Caco-2 (cell line): ENCODE measurements at places on chromosomes 4 and X. TPM values are rescaled to one million over a fixed set of nuclear protein-coding genes. Genes with fewer than 3 reads are reported as not detected.

The RAB33A gene
- total RNA-seq = 0.35 TPM in 1 of 2 replicates, not detected in the other

The NSDHL gene
- 30.5 and 34.9 TPM in 2 replicates for total RNA-seq

The UGT2B10 gene
- total RNA-seq = 0.25 and 0.37 TPM in 2 replicates

- no peak for DNase-seq
Observed at GRCh38 chr4:26533685-26534084, 43.4 kb upstream of the CCKAR start.

DNA sequence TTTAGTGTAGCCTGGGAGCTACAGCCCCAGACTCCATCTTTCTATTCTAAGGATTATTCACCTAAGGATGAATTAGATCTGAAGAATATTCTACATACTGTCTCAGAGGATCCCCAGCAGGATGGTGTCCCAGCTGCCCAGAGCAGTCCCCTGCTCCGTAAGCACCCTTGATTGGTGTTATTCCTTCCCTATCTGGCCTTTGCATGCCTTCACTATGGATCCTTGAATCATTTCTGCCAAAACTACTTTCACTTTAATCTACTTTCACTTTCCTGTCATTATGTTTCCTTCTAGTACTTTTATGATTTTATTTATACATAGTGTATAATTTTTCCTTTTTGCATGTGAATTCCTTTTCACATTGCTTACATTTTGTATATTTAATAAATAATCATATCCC is 39.2 kb downstream of the ARHGAP24 start:
- no peak for DNase-seq

DNA sequence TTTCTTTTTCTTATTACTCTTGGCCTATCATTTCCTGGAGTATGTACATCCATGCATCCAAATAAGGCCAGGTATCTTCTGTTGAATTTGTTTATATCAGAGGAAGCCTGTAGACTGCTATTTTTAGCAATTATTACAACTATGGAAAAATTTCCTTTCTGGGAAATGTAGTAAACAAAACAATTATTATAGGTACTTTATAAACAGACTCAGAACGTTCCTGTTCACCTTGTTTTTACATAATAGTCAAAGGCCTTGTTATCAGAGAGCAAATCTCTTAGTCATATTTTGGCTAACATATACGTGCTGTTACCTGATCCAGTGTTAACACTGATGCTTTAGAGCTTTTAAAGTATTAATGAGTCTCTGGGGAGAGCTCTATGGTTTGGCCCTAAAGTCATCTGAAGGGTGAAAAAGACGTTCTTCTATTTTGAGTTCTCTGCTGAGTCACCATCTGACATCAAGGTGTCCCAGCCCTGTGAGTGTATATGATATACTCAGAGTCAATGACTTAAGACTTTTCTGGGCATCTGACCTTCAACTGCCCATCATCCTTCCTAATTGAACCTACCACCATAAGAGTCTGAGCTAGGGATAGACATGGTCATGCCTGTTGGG is 7.3 kb downstream of the SPARCL1 start:
- DNase-seq = no peak

- no peak for DNase-seq
Observed at GRCh38 chr4:160880180-160880579, 1283.6 kb downstream of the FSTL5 start.

GRCh38 chrX:150730719-150731118 is 37.5 kb downstream of the MTMR1 start:
- no peak for DNase-seq

DNA sequence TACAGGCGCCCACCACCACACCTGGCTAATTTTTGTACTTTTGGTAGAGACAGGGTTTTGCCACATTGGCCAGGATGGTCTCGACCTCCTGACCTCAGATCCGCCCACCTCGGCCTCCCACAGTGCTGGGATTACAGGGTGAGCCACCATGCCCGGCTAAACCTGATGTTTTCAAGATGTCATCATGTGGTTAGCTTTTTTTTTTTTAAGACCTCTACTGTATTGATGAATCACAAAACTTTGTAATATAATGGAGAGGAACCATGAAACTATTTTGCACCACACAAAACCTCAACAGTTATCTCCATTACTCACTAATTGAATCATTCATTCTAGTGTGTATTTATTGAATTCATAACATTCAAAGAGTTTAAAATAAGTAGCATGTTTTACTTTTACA is 94.7 kb upstream of the NEIL3 start:
- DNase-seq = no peak

GRCh38 chr4:62408454-62408853 is 1208.3 kb downstream of the ADGRL3 start:
- DNase-seq = no peak
